ENCODE measurements at places on chromosomes 4 and X. TPM values are rescaled to one million over a fixed set of nuclear protein-coding genes. Genes with fewer than 3 reads are reported as not detected.

- H3K36me3 ChIP-seq = no peaks in the 10 kb centered on the region
- no peaks in the 10 kb centered on the region for H3K27me3 ChIP-seq
- H3K4me3 ChIP-seq = no peak overlapping the region
- peak; percentile 5 for DNase-seq
Measured at GRCh38 chrX:118595501-118596042, 100.0 kb downstream of the DOCK11 start.

The STATH gene
- total RNA-seq = not detected

- H3K27ac ChIP-seq = peak overlapping the region; percentile 54
- H3K27me3 ChIP-seq = no peaks in the 10 kb centered on the region
Measured at GRCh38 chr4:88705805-88706492, 8.3 kb upstream of the NAP1L5 start.

DNA sequence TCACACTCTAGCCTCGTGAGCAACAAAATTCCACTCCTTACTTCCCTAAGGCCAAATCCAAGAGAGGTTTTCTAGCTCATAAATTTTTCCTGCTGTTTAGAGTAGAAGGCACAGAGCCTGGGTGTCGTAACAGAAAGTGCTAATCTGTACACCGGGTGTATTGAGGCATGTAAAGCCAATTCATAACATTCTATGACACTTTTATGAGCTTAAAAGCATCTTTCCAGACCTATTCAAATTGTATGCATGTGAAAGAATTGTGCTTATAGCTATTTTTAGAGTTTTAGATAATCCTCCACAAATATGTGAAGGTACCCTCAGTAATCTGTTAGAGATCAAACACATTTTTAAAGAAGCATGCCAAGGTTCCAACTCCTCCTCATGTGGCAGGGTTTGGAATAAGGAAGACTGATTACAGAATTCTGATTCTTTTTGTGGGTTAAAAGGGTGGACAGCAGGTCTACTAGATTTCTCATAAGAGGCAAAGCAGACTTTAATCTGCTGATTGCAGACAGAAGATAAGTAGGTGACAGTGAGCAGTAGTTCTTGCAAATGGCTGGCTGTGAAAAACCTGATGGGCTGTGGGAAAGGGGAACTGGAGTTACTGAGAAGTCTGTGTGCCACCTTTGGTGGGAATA lies 25.5 kb upstream of the LRCH2 start:
- no peaks in the 10 kb centered on the region for H3K27me3 ChIP-seq
- no peak for DNase-seq
- no peak overlapping the region for H3K4me3 ChIP-seq

GRCh38 chrX:46770000-46770816 lies 11.3 kb upstream of the SLC9A7 start:
- H3K4me3 ChIP-seq = peak overlapping the region; percentile 17
- peak; percentile 47 for DNase-seq
- H3K36me3 ChIP-seq = no peaks in the 10 kb centered on the region
- H3K27me3 ChIP-seq = no peaks in the 10 kb centered on the region

GRCh38 chr4:169352360-169352759 lies 81.6 kb upstream of the SH3RF1 start:
- no peaks in the 10 kb centered on the region for H3K36me3 ChIP-seq
- no peaks in the 10 kb centered on the region for H3K27me3 ChIP-seq
- no peak overlapping the region for H3K27ac ChIP-seq
- H3K4me3 ChIP-seq = no peak overlapping the region
- DNase-seq = no peak

The AWAT2 gene
- not detected for total RNA-seq

DNA sequence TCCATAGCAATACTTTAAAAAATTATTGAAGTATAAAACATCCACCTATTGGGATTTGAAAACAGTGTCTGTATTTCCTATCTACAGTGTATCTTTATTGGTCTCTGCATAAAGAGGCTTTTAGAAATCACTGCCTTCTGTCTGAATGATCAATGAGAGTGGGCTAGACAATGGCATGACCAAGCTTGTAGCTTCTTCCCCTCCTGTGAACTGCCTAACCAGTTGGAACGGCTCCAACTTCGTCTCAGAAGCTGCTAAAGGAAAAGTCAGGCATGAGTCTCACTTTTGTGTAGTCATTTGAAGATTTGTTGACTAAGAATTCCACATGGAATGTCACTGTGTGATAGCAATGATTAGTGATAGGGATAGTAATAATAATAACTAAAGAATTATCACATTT lies 64.2 kb downstream of the INTS12 start:
- no peak overlapping the region for H3K27ac ChIP-seq
- H3K4me3 ChIP-seq = no peak overlapping the region
- H3K27me3 ChIP-seq = no peaks in the 10 kb centered on the region

DNA sequence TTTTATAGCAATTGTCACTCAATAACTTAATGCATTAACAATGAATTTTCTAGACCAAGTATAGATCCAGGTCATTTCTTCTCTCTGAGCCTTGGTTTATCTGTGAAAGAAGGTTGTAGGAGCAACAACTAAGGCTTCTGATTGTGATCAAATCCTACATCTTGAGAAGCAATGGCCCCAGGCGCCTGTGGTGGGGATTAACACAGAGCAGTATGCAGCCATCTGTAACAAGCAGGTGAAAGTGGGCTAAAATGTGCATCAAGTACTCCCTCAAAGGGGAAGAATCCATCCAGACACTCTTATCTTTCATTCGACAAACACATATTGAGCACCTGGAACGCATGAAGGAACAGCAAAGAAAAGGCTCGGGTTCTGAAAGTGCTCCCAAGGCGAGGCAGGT lies 19.1 kb upstream of the SETD7 start:
- no peaks in the 10 kb centered on the region for H3K36me3 ChIP-seq
- peaks cover 10% of the 10 kb centered on the region for H3K27me3 ChIP-seq
- no peak for DNase-seq
- H3K27ac ChIP-seq = no peak overlapping the region
- no peaks in the 10 kb centered on the region for H3K4me1 ChIP-seq

DNA sequence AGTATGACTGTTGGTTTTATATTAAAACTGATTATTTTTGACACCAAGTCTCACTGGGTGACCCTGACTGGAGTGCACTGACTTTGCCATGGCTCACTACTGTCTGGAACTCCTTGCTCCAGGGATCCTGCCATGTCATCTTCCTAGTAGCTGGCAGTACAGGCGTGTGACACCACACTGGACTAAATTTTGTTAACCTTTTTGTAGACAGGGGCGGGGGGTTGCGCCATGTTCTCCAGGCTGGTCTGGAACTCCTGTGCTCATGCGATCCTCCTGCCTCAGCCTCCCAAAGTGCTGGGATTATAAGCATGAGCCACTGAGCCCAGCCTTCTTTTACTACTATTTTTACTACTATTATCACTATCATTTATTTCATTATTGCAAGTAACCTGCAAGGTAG lies 8.9 kb downstream of the XAGE1A start:
- DNase-seq = no peak
- no peaks in the 10 kb centered on the region for H3K27me3 ChIP-seq
- H3K4me1 ChIP-seq = no peaks in the 10 kb centered on the region
- no peak overlapping the region for H3K4me3 ChIP-seq

The CLDN22 gene
- not detected for total RNA-seq

The UGT2A1 gene
- not detected for total RNA-seq

- no peak for DNase-seq
- no peaks in the 10 kb centered on the region for H3K27me3 ChIP-seq
- H3K36me3 ChIP-seq = no peaks in the 10 kb centered on the region
- H3K27ac ChIP-seq = no peak overlapping the region
Measured at GRCh38 chrX:16646366-16647138, 3.4 kb upstream of the S100G start.

GRCh38 chr4:64559571-64559970 lies 150.3 kb upstream of the TECRL start:
- H3K27ac ChIP-seq = no peak overlapping the region
- no peak overlapping the region for H3K4me3 ChIP-seq
- H3K27me3 ChIP-seq = no peaks in the 10 kb centered on the region

GRCh38 chr4:182874304-182874751 lies 42.9 kb downstream of the DCTD start:
- no peaks in the 10 kb centered on the region for H3K36me3 ChIP-seq
- no peak overlapping the region for H3K27ac ChIP-seq
- no peaks in the 10 kb centered on the region for H3K4me1 ChIP-seq
- no peak overlapping the region for H3K4me3 ChIP-seq

GRCh38 chr4:24991015-24991414 lies 39.7 kb downstream of the LGI2 start:
- H3K4me3 ChIP-seq = no peak overlapping the region
- peaks cover 2% of the 10 kb centered on the region for H3K27me3 ChIP-seq
- H3K36me3 ChIP-seq = no peaks in the 10 kb centered on the region

DNA sequence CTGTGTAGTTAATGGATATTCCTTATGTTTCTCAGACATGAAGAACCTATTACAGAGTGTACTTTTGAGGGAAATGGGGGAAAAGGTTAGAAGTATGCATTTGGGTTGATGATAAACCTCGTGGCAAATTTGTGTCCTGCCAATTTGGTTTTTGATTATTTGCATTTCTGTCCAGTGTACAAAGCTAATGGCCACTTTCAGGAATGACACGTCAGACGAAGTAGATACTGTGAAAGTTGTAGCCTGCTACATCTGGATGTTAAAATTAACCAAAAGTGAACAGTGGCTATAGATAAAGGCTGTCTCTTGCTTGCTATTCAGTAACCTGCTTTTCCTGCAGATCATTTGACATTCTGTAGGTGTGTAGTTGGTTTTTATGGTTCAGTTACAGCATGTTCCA lies 1.0 kb downstream of the PRDX4 start:
- no peaks in the 10 kb centered on the region for H3K36me3 ChIP-seq
- H3K27me3 ChIP-seq = no peaks in the 10 kb centered on the region
- peak overlapping the region; percentile 73 for H3K4me3 ChIP-seq
- H3K4me1 ChIP-seq = no peaks in the 10 kb centered on the region
- no peak for DNase-seq

DNA sequence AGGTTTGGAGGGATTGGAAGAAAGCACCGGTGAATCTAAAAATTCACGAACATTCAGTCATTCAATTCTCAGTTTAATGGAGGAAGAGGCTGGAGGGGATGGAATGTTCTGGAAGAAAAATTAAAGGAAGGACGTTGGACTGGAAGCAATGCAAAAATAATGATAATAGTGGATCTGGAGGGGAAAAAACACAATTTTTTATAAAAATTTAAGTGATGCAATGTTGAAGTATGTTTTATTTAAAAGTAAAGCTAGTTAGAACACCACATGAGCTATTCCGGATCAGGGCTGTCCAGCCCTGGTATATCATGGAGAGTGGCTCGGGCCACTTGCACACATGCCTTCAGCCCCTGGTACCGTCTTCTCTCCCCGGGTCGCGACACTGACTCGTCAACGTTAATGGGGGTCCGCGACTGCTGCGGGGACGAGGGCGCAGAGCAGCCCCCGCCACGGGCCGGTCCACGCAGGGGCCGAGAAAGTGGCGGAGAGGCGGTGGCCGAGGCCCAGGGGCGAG lies 204.6 kb downstream of the TENM3 start:
- peak overlapping the region; percentile 64 for H3K4me3 ChIP-seq
- peak; percentile 21 for DNase-seq
- H3K27ac ChIP-seq = no peak overlapping the region
- H3K4me1 ChIP-seq = no peaks in the 10 kb centered on the region
- peaks cover 7% of the 10 kb centered on the region for H3K27me3 ChIP-seq

DNA sequence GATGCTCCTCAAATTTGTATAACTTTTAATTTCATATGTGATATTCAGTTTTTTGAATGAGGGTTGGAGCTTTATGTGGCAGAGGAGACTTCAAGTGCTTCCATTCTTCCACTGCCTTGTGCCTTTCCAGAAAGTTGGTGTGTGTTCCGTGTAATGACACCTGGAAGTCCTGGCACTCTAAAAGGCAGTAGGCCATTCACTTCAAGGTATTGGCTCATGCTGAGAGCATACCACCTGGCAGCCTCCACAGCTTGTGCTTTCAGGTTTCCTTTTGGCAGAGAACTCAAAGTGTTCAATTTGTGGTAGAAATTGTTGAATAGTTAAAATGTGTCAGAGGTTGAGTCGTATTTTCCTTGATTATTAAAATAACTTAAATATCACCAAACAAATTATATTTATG lies 49.6 kb downstream of the GRIA2 start:
- no peak overlapping the region for H3K27ac ChIP-seq
- no peak overlapping the region for H3K4me3 ChIP-seq
- H3K27me3 ChIP-seq = no peaks in the 10 kb centered on the region
- DNase-seq = no peak
- no peaks in the 10 kb centered on the region for H3K4me1 ChIP-seq

- H3K27me3 ChIP-seq = no peaks in the 10 kb centered on the region
- DNase-seq = no peak
- H3K4me3 ChIP-seq = no peak overlapping the region
Measured at GRCh38 chr4:3296651-3297050, 3.8 kb downstream of the RGS12 start.

GRCh38 chrX:153779891-153780677 lies 757 bp upstream of the SRPK3 start:
- H3K4me3 ChIP-seq = no peak overlapping the region
- no peak for DNase-seq
- no peaks in the 10 kb centered on the region for H3K36me3 ChIP-seq
- no peaks in the 10 kb centered on the region for H3K4me1 ChIP-seq

- DNase-seq = no peak
- H3K27ac ChIP-seq = no peak overlapping the region
- no peaks in the 10 kb centered on the region for H3K36me3 ChIP-seq
- H3K4me3 ChIP-seq = no peak overlapping the region
Measured at GRCh38 chrX:133523081-133523487, 107.8 kb upstream of the GPC4 start.

The PARM1 gene
- 0.77 TPM for total RNA-seq

The USP38 gene
- total RNA-seq = 15.7 TPM

DNA sequence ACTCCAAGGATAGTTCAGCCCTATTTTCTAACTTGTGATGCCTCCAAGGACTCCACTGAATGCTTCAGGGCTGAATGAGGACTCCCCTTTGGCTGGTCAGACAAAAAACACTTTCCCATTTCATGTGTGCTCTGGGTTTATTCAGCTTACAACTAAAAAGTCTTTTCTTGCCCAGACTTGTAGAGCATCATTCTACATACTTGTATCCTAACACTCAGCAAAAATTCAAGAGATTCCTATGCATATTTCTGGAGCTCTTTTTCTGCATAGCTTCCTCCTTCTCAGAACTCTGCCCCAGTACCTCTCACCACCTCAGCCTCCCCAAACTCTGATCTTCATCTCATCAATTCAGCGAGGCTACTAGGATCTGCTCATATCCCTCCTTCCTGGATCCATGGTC lies 22.2 kb upstream of the KLF3 start:
- no peak for DNase-seq
- H3K27me3 ChIP-seq = peaks cover 4% of the 10 kb centered on the region
- no peaks in the 10 kb centered on the region for H3K4me1 ChIP-seq
- no peak overlapping the region for H3K4me3 ChIP-seq

DNA sequence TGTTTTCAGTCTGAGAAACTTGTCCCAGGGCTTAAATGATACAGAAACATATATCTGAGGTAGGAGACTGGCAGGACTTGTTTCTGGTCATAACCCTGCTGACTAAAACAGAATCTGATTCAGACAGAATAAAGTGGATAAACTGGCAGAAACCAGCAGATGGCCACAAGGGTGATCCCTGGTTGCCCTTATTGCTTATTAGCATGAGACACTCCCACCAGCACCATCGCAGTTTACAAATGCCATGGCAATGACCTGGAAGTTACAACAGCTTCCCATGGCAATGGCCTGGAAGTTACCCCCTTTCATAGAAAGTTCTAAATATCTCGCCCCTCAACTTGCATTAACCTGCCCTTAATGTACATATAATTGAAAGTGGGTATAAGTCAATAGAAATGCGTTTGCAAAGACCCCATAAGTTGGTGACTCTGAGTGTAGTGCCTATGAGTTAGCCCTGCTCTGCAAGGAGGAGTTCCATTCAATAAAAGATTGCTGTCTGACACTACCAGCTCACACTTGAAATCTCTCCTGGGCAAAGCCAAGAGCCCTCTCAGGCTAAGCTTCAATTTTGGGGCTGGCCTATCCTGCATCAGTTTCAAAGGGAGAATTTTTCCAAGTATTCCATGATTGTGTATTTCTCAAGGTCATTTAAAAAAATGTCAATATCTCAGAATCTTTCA lies 52.9 kb upstream of the PAGE5 start:
- H3K4me1 ChIP-seq = no peaks in the 10 kb centered on the region
- no peak for DNase-seq
- H3K27ac ChIP-seq = no peak overlapping the region
- no peaks in the 10 kb centered on the region for H3K36me3 ChIP-seq

Measured in fibroblast of lung (primary cell).